Omental fat pad (tissue), 4 donors: ENCODE measurements at places on chromosomes 1 and 21. TPM values are rescaled to one million over a fixed set of nuclear protein-coding genes. Genes with fewer than 3 reads are reported as not detected.

Gene VTCN1
- not detected for total RNA-seq

Gene HMGCS2
- 4.3 TPM for total RNA-seq

Gene ALPL
- 14.7 TPM for total RNA-seq

Gene FCRL6
- total RNA-seq, result 1.8 TPM

Gene ANXA9
- 5.6 TPM for total RNA-seq

Gene CR1L
- total RNA-seq, result not detected

Gene OR2L13
- total RNA-seq, result not detected

Gene SPATA21
- not detected for total RNA-seq

Gene BGLAP
- 5.0 TPM for total RNA-seq

Gene NBPF6
- total RNA-seq, result not detected

Gene LCE3D
- total RNA-seq, result not detected

Gene MXRA8
- total RNA-seq, result 147 TPM
